ENCODE measurements at places on chromosomes 2 and 18.

GRCh38 chr2:176140513-176141317, 10.6 kb upstream of the HOXD4 start:
- DNase-seq: peak; percentile 52

DNA sequence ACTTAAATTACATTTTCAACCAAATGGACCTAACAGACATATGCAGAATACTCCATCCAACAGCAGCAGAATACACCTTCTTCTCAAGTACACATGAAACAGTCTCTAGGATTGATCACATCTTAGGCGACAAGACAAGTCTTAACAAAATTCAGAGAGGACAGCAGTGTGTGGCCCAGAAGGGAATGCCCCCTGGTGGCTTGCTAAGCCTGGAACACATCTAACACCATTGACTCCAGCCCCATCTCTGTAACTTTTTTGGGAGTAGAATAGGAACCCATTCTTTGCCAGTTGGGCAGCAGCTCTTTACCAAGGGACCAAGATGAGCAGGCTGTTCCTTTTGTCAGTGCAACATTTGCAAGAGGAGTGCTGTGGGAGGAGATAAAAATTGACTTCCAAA, 249.9 kb downstream of the PLCL1 start:
- DNase-seq: peak; percentile 37

- DNase-seq: no peak
Measured at GRCh38 chr18:74506448-74507084, 10.4 kb downstream of the CNDP2 start.

DNA sequence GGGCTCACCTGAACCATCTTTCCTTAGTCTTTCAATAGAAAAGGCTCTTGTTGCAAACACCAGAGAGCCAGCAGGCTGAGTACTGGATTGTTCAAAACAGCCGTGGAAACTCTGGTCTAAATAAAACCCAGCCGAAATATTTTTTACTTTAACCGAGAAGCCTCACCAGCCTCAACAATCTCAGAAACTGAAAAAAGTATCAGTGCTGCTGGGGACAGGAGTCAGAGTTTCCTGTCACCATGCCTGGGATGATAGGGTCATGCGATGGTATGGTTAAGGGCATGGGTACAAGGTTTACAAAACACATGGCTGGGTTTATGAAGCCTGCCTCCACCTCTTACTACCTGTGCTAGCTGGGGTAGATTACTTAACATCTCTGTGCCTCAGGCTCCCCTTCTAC, 55.3 kb upstream of the FZD7 start:
- no peak for DNase-seq

- no peak for DNase-seq
Measured at GRCh38 chr2:173051463-173052215, 24.0 kb upstream of the MAP3K20 start.
